Dermis microvascular lymphatic vessel endothelial cell (primary cell): ENCODE measurements at places on chromosomes 3 and 15. TPM values are rescaled to one million over a fixed set of nuclear protein-coding genes. Genes with fewer than 3 reads are reported as not detected.
A peak's percentile ranks its signal among the peaks of the same experiment; 100 is the strongest.

Gene LRRIQ4
- under 0.01 TPM in 1 of 2 replicates, not detected in the other for total RNA-seq

Gene PCCB
- total RNA-seq: 46.9 and 48.3 TPM in 2 replicates

DNA sequence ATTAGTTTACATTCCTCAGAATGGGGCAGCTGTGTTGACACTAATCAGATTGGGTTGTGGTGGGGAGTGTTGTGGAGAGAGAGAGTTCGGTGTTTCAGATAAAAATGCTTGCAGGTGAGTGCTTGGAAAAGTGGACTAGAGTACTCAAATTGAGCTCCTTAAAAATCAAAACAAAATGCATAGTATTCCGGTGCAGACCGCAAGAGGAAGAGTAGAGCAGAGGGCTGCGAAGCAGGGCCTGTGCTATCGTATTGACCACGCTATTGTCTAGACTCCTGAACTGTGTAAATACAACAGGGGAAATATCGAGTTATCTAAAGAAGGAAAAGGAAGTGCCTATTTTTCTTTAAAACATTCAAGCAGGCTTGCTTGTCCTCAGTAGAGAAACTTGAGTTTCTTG is 159.5 kb downstream of the TP63 start:
- peak; percentile 66 for DNase-seq

DNA sequence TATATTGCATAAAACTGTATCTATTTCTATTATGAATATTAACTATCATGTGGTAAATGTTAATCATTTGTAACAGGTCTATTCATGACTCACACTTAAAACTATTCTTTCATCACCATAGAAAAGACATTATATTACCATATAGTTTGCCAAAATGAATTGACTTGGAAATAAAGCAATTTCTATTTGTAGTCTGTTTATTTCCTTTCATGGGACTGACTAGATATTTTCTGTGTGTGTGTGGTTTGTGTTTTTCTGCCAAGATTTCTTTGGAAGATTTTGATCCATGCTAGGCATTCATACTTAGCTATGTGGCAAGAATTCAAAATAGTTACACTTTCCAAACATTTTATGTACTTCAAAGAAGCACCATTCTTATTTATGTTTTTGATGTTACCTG is 522.5 kb upstream of the AGTR1 start:
- DNase-seq: no peak

GRCh38 chr15:49863431-49864224 is 242.8 kb downstream of the DTWD1 start:
- no peak for DNase-seq

Gene ANKRD63
- not detected in 2 replicates for total RNA-seq

GRCh38 chr3:116034794-116035193 is 410.5 kb downstream of the LSAMP start:
- DNase-seq: no peak

GRCh38 chr3:170792471-170792870 is 77.5 kb downstream of the RPL22L1 start:
- DNase-seq: peak; percentile 44

DNA sequence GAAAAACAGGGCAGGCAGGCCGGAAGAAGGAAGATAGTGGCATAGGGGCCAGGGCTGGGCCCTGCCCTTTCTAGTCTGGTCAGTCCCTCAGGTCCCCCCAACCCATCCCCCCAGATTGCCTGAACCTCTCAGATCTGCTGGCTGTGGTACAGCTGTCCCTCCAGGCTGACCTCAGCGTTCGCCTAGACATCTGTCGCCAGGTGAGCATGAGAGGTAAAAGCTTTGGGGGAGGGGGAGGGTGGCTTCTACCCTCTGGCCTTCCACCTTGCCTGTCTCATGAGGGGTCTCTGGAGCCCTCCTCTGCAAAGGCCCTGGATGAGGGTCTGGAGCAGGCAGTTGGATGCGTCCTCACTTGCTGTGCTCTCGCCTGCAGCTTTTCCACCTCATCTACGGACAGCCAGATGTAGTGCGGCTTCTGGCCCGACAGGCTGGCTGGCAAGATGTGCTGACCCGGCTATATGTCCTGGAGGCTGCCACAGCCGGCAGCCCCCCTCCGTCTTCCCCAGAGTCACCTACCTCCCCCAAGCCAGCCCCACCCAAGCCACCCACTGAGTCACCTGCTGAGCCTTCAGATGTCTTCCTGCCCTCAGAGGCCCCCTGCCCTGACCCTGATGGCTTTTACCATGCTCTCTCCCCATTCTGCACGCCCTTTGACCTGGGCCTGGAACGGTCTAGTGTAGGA is 20.2 kb downstream of the NBEAL2 start:
- DNase-seq: no peak

DNA sequence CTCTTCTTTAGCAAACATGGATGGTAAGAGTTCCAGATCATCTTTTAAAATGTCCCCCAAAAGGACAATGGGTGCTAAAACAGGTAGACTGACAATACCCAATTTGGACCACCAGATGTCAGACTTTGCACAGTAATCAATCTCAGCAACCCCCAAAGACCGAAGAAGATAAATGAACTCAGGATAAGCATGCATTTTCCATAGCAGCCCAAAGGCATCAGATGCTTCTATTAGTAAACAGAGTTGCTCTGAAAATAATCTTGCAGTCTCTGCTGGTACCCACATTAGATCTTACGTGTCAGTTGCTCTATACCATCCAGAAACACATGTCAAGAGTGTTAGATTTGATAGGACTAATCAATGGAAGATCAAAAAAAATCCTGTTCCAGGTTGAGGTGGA is 20.6 kb downstream of the MYH15 start:
- DNase-seq: peak; percentile 63

DNA sequence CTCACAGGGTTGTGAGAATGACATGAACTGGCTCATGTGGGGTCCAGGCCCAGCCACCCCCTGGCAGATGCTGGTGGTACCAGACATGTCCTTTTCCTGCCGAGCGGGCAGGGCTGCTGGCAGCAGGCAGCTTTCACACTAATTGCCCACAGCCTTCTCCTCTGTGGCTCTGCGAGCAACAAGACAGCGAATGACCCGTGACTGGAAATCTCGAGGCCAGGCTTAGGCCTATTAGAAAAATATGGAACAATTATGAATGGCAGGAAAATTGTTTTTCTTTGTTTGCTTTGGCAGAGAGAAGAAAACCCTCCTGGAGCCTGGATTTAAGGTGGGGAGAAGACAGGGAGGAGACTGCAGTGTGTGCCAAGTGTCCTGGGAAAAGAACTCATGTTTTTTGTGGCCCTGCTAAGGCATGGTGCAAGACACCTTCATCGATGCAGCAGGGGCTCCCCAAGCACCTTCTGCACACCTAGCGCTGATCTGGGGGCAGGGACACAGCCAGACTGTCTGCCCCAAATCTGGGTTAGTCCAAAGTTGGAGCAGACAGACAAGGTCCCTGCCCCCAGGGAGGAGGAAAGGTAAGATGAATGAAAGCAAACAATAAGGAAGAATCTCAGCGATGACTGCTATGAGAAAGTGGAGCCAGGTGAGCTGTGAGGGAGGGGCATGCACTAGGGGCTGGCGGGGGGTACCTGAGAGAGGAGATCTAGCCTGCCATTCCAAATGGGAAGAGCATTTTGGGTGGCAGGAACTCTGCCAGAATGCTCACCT is 193.8 kb upstream of the TLE3 start:
- DNase-seq: peak; percentile 40

Gene UPK1B
- not detected in 2 replicates for total RNA-seq

- DNase-seq: no peak
These were observed 117.7 kb upstream of the P2RY1 start for GRCh38 chr3:152717252-152717651.

DNA sequence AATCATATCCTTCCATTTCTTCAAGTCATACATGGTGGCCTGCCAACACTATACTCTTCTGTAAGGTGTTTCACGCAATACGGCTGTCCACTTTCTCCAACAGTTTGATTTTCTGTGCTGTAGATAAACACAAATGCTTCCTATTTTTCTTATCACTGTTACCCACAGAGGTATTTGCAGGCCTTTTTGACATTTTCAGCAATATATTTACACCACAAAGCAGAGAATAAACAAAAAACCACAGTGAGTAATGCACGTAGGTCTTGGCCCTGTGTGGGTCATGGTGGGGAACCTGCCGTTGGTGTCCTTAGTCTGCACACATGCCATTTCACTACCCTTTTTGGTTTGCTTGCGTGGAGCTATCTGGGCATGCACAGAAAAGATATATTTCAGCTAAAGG is 59.5 kb downstream of the LRRC28 start:
- DNase-seq: no peak

Gene EOMES
- total RNA-seq: not detected in 2 replicates

DNA sequence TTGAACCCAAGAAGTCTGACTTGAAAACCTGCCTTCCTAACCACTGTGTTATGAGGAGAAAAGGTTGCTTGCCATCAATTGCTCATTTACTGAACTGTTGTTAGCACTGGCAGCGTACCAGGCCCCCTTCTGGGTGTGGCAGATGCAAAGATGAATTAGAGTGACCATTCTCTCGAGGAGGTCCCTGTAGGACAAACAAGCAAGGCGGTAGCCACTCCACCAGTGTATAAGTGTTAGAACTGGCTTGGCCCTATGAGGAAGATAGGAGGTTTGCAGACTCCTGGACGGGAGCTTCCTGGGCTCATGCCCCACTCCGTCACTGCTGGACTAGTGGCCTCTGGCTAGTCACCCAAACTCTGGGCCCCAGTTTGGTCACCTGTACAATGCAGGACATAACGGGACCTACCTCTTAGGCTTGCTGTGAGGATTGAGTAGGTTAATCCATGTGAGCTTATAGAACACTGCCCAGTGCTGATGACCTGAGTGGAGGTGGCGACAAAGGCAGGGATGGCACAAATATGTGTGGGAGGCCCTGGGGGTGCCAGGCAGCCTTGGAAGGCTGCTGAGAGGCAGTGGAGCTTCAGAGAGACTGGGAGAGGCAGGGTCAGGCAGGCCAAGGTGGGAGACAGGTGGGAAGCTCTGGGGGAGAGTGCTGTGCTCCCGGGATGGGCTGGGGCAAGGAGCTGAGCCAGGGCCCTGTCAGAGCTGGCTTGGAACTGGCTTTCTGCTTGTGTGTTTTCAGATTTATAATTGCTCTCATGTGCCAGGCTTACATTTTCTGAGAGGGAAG is 145.9 kb downstream of the DNAJB8 start:
- no peak for DNase-seq

DNA sequence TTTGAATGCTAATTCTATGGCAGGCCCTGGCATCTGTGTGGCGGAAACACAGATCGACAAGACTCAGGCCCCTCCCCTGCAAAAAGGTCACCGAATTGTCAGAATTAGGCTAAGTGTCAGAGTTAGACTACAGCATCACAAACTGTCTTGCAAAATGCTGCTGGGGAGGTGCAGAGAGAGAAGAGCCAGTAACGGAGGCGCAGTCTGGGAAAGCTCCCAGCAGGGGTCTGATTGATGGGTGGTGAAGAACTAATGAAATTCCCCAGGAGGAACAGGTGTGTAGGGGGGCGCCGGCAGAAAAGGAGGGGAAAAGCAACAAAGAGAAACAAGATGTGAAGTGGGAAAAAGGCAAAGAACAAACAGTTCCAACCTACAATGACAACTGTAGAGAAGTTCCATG is 72.7 kb upstream of the TAMM41 start:
- no peak for DNase-seq

Gene IL17RD
- 0.26 and 0.38 TPM in 2 replicates for total RNA-seq

GRCh38 chr3:160665784-160666526 is 11.0 kb upstream of the ARL14 start:
- DNase-seq: no peak

- no peak for DNase-seq
These were observed 598.2 kb downstream of the NAALADL2 start for GRCh38 chr3:175457301-175457700.

DNA sequence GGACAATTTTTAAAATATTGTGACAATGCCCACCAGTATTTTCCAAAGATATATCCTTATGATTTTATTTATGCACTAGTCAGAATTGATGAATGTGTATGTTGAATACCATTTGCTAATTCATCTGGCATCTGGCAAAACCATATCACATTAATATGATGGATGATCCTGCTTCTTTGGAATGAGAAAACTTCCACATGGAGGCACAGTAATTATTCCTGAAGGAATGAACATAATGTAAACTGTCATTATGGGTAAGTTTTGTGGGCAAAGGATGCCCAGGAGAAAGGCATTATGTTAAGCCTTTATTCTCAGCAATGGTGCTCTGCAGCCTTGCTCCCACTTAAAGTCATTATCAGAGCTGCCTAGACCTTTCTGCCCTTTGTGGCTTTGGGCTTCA is 113.0 kb upstream of the MME start:
- DNase-seq: no peak

DNA sequence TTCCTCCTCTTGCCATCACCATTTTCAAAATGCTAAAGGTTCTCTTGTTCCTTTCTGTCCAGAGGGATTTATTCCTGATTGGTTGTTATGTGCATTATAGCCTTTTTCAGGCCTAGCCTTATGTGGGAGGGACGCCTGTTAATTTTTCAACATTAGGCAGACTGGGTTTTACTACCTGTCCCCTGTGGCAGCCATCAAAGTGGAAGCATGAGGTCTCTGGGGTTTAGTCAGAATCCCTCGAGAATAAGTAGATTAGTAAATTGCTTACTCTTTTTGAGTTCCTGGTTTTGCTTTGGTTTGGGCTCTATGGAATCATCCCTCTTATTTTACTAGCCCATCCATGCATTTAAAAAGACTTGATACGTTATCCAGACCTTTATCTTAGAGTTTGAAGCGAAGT is 32.4 kb downstream of the PAK2 start:
- no peak for DNase-seq

- DNase-seq: no peak
These were observed 22.3 kb downstream of the FBXL2 start for GRCh38 chr3:33299395-33300081.

- peak; percentile 54 for DNase-seq
These were observed at the start of gene CADM2 for GRCh38 chr3:84958495-84959469. CADM2 (plus strand) TSS chr3:84958989.

GRCh38 chr3:62803276-62803675 is 71.9 kb downstream of the CADPS start:
- DNase-seq: no peak

DNA sequence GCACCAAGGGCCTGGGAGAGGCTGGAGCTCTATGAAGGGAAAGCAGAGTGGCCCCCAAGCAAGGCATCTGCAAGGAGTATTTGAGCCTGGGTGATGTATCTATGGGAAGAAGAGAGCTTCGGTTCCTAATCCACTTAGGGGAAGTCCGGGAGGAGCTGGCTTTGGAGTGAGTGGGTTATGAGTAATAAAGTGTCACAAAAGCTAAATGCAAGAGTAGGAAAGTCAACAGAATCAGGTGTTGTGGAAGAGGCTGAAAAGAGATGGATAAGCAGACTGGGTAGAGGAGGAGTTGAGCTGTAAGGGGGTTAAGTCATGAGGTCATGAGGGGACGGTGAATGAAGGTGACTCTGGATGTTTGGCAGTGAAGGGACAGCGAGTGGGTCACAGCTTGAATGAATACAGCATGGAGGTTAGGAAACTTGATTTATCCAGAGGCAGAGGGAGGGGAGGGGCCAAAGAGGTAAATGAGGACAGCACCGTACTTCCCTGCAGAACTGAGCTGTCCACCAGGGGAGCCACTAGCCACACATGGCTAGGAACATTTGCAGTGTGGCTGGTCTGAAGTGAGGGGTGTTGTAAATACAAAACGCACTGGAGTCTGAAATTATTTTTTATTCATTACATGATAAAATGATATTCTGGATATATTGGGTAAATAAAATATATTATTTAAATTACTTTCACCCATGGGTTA is 83.3 kb downstream of the ADCY5 start:
- no peak for DNase-seq
